Activated naive CD4-positive, alpha-beta T cell treated with anti-CD3 and anti-CD28 coated beads, Interleukin-2, amount 10 ng/mL, durations not matched to agents 7 days and 5 days (primary cell): ENCODE measurements at places on chromosomes 16 and 17.

DNA sequence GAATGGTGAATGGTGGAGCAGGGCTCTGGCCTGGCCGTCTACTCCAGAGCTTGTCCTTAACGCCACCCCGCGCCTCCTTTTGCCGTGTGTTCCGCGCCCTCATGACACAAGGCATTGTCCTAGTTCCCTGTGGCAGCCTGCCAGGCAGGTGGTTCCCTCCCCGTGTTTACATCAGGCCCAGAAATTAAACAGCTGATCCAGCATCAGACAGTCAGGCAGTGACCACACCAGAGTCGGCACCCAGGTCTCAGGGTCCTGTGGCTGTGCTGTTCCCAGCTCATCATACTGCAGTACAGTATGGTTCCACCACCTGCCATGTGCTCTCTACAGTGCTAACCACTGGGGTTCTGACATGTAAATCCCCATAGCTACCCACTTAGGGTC lies 119.7 kb downstream of the RAB11FIP4 start:
- DNase-seq = no peak

DNA sequence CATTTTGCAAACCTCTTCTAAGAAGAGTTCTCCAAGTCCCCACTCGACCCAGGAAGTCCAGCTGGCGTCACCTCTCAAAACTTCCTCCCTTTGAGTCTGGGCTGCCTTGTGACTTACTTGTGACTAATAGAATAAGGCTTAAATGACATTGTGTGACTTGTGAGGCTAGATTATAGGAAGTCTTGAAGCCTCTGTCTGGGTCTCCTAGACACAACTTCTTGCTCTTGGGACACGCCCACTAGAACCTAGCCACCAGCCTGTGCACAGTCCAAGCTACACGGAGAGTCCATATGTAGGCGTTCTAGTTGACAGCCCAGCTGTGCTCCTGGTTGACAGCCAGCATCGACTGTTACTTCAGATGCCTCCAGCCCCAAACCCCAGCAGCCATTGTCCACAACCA lies 66.7 kb upstream of the TANC2 start:
- DNase-seq = no peak

DNA sequence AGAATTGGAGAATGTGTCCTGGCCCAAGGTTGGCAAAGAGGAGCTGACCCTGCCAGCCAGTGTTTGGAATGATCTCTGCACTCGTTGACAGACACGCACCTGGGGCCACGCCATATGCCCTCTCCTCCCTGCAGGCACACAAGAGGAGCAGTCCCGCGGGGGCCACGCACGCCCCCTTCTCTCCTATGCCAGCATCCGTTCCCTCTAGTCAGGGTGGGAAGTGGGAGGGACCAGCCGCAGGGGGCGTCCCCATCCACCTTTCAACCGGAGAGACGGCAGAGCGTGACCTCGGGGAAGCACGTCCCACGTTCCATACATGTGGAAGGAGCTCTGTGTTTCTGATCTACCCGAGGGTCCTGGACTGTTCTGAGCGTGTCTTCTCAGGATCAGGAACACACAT lies 86.9 kb upstream of the ZNF750 start:
- no peak for DNase-seq

DNA sequence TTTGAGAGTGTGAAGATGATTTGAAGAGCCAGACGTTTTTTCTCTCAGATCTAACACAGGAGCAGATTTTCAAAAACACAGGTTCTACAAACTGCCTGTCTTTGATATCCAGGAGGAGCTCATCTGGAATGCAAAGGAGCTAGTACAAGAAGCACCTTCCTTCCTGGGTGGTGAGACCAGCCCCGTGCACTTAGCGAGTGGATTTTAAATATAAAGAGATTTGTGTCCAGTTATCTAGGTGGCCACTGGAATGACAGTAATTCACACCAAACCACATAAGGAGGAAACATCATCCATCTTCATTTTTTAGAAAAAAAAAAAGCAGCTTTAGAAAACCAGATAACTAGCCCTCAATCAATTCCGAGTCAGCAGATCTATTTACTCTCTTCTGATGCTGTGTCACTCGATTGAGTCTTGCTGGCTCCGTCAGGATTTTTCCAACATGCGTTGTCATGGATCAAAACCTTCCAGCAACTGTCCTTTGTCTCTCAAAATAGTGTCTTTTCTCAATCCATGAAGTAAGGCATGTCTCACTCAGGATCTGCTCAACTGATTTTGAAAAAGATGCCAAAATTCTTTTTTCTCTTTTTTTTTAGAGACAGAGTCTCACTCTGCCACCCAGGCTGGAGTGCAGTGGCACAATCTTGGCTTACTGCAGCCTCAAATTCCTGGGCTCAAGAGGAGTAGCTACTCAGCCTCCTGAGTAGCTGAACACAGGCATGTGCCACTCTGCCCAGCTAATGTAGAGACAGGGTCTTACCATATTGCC lies 451.2 kb upstream of the PSMD7 start:
- no peak for DNase-seq

GRCh38 chr16:89446136-89446974 lies 44.0 kb downstream of the ANKRD11 start:
- no peak for DNase-seq

GRCh38 chr17:55605705-55606487 lies 94.6 kb upstream of the SMIM36 start:
- no peak for DNase-seq

DNA sequence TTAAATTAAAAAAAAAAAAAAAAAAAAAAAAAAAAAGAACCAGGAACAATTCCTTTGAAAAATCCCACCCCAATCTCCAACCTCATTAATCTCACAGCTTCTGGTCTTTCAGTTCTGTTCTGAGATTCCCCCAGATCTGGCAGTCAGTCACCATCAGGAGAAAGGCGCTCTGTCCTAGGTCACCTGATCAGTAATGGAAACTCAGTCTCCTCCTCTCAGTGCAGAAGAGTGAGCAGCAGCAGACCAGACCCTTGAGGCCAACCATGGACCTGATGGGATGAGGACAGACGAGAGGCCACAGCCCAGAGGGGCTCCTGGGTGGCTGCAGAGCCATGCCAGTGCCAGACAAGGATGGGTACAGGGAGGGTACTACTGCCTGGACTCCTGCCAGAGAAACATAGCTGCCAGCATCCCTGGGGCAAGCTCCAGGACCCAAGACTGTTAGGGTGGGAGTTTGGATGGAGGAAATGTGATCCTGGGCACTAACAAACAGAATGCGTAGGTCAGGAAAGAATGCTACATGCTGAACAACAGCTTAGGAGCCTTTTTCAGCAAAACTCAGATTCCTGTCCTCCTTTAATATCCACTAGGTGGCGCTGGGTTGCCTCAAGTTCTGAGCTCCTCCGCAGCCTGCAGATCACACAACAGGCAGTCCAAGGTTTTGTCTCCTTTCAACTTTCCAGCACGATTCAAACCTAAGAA lies 28.7 kb downstream of the MPG start:
- DNase-seq = peak; percentile 68

DNA sequence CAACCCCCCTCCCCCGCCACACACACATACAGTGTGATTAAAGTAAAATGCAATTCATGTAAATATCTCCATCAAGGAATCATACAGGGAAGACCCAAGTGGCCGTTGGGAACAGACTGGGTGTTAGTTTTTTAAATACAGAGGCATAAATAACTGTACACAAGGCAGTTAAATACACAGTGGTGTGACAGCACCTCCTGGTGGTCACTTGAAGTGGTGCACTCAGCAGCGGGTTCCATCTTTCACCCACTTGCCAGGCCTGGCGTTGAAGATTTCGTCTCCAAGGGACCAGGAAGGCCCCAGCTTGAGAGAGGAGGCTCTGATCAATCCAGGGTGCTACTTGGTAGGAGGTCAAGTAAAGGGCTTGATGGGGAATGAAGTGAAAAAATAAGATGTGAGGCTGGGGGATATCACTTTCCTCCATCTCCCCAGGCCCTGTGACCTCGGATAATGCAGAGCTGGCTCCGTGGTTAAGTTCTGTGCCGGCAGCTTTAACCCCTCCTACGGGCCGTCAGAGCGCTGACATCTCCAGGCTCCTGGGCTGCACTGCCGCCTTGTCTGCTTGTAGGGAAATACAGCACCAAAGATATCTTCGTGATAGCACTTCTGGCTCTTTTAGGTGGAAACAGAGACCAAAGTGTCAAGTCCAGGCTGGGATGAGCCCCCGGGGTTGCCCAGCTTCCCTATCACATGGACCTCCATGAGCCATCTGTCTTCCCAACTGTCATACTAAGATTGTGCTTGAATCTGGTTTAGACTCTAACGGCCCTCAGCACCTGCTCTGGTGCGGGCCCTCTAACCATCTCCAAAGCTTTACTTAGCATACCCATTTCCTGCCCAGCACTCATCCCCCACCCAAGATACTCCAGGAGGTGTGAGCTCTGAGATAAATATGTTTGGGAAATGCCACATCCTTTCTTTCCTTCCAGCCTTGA lies 20.7 kb downstream of the LGALS9 start:
- DNase-seq = peak; percentile 82

- DNase-seq = no peak
Observed at GRCh38 chr16:57643147-57643874, 14.9 kb downstream of the ADGRG1 start.

- no peak for DNase-seq
Observed at GRCh38 chr17:41563607-41564170, 8.2 kb downstream of the KRT9 start.

DNA sequence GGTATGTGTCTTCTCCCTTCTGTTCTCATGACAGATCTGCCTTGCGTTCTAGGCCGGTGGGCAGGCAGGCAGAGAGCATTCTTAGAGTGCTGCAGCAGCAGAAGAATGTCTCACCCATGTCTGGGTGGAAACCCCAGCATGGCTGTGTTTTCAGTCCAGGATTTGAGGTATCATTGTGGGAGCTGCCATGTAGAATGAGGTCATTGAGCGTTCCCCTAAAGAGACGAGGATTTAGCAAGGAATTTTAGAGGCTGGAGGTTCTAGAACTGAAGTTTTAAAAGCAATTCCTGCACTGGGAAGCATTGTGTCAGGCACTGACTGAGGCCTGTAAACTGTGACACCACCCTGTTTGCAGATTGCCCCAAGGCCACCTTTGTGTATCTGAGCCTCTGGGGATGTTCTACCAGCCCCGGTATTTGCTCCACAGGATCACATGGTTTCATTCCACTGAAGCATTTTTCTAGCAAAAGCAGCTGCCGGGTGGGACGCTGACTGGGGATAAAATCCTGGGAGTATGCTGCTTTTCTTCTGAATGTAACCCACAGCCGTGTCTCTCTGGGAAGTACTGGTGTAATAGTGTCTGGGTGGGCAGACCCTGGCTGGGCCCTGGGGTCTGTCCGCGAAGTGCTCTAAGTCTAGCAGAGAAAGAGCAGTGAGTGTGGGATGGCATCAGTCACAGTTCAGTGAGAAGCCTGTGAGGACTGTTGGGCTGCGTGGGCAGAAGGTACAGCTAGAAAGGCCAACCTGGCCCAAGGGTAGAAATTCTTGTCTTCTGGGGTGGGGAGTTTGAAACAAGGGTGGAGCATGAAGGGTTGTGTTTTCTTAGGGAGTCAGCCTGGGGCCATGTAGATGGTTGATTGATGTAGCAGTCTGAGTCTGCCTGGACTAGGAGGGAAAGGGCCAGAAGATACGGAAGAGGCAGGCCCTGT lies 30.2 kb downstream of the PLCD3 start:
- DNase-seq = no peak

GRCh38 chr17:76491271-76492122 lies 9.7 kb downstream of the RHBDF2 start:
- DNase-seq = peak; percentile 34

DNA sequence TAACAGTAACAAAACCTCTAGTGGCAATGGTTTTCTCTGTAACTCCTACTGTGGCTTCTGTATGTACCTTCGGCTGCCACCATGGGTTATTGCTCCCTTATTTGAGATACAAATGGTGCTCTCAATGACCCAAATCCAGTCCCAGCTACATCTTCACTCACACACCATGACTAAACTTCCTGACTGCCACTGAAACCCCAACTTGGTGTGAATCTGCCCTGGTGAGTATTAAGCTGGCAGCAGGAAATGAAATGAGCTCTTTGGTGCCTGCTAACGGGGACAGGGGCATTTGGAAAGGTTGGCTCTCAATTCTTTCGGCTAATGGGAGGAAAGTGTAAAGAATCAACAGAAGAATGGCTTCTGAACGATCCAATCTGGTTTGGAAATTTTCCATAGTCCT lies 7.5 kb upstream of the SLC35B1 start:
- DNase-seq = no peak

GRCh38 chr17:76272541-76273444 lies 7.6 kb downstream of the UBALD2 start:
- peak; percentile 60 for DNase-seq

- no peak for DNase-seq
Observed at GRCh38 chr17:72466199-72466598, 345.4 kb downstream of the SOX9 start.

DNA sequence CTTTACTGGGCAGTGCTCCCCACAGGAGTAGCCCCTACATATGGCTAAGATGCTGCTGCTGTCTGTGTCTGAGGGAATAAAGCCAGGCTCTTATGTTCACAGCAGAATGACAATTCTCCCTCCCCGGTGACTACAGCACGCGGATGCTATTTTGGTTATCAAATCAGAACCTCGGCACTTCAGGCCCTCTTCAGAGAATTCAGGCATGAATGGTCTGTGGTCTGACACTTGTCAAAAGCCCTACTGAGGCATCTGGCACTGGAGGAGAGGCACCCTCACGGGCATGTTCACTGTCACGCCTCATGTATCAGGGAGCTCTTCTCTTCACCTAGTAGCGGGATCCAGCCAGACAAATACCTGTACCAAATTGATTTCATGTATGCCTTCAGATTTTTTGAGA lies 30.4 kb downstream of the KIAA0513 start:
- no peak for DNase-seq

GRCh38 chr16:16041196-16041892 lies 91.9 kb downstream of the ABCC1 start:
- DNase-seq = peak; percentile 26

GRCh38 chr16:85300406-85300968 lies 188.2 kb upstream of the CIBAR2 start:
- DNase-seq = no peak

DNA sequence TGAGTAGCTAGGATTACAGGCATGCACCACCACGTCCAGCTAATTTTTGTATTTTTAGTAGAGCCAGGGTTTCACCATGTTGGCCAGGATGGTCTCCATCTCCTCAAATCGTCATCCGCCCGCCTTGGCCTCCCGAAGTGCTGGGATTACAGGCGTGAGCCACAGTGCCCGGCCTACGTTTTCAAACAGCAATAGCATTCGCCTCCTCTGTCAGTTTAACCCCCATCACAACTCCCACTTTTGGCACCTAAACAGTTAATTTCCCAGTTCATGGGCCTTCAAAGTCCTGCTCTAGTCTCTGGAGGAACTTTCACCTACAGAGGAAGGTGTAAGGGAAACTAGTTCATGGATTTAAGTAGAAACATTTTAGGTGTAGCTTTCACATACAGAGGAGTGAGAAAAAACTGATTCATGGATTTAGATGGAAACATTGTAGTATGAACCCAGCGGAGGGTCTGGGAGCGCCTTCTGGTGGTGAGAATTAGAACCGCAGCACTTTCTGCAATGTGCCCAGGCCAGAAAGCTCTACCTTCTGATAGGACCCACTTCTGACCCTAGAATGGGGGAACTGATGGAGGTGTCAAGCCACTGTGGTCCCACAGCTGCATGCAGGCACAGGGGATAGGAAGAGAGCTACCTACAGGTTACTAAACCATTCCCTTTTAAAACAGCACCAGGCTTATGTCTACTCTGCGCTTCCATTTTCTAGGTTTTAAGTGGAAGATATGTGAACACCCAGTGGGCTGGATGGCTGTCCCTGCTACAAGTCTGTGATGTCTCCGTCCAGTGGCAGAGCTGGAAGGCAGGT lies 12.0 kb upstream of the MEOX1 start:
- DNase-seq = peak; percentile 82
